ENCODE measurements at places on chromosomes 1 and 21. TPM values are rescaled to one million over a fixed set of nuclear protein-coding genes. Genes with fewer than 3 reads are reported as not detected.

- DNase-seq, result no peak
Observed at GRCh38 chr1:67171978-67172377, 5.7 kb downstream of the IL23R start.

DNA sequence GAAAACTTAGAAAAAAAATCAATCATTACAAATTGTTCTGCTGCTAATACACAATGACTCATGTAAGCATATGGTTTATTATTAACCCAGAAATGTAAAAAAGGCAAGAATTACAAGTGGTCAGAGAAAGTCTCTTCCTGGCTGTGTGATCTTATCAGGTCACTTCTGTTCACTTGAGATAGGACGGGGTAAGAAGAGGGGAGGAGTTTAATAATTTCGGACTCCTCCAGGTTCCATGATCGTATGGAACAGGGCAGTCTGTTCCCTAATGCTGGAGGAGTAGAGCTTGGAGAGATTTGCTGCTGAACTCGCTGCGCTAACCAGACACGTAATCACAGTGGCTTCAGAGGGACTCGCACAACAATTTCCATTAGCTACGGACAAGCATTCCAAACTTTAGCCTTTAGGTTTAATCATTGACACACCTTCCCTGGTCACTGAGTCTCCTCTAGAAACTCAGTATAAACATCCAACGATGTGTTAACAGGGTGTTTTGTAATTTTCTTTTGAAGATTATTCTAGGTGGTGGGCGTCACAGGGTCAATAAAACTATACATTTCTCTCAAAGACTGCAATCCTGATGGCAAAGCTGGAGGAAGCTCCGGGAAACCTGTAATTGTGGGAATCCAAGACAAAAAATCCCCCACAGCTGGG, 1.3 kb downstream of the CRYZ start:
- no peak for DNase-seq

DNA sequence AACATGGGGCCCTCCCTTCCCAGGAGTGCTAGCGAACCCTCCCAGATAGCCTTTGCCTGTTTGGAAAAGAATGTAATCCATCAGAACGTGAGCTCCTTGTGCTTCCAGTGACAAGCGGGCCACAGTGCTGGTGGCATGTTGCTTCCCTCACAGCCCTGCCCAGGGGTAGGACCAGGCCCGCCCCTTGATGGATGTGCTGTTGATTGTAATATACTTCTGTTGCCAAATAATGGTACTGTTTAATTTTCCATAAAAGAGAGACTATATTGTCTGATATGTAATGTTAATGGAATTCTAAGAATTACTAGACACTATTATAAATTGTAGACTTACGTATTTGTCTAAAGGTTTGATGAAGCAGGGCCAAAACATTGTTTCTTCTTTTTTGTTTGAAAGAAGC, 16.4 kb downstream of the ATP5PO start:
- no peak for DNase-seq

GRCh38 chr1:154463512-154463990, 38.5 kb upstream of the TDRD10 start:
- no peak for DNase-seq

GRCh38 chr1:155091071-155092051, 12.7 kb downstream of the EFNA3 start:
- peak; percentile 80 for DNase-seq

GRCh38 chr21:16578912-16579311, 849.1 kb downstream of the USP25 start:
- no peak for DNase-seq

DNA sequence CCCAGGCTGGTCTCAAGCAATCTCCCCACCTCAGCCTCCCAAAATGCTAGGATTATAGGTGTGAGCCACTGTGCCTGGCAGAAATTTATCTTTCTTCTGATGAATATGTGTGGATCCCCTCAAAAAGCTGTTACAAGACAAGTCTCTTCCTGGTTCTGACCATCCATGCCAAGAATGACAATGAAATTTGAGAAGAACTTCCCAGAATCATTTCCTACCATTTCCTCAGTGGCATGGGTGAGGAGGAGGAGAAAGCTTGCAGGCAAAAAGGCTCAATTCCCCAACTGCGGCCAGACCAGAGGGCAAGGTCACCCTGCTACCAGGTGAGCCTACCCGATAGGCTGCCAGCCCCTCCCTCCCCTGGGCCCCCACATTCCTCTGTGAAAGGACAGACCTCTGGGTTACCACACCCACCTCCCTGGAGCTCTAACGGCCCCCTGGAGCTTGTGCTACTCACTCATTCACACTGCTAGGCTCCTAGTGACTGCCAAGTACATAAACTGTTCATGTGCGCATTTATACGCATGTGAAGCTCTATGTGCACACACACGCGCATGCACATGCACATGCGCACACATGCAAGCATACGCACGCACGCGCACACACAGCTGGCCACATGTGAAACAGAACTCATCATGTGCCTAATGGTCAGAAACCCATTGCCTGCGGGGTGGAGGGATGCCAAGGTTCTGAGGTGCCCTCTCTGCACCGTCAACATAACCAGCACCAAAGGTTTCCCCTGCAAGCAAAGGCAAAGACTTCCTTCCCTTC, 17.0 kb downstream of the MRAP start:
- DNase-seq, result no peak

ACTL8 gene
- not detected for total RNA-seq

ADAMTS4 gene
- total RNA-seq, result 0.15 TPM

GRCh38 chr1:105317976-105318375, 1568.3 kb downstream of the AMY1C start:
- no peak for DNase-seq

All from OCI-LY7 (cell line).